ENCODE measurements at places on chromosomes 6 and 20.

- no peak for DNase-seq
Observed at GRCh38 chr6:89313006-89313405, 2.1 kb downstream of the GABRR2 start.

GRCh38 chr6:56280126-56280525, 32.7 kb upstream of the COL21A1 start:
- no peak for DNase-seq

DNA sequence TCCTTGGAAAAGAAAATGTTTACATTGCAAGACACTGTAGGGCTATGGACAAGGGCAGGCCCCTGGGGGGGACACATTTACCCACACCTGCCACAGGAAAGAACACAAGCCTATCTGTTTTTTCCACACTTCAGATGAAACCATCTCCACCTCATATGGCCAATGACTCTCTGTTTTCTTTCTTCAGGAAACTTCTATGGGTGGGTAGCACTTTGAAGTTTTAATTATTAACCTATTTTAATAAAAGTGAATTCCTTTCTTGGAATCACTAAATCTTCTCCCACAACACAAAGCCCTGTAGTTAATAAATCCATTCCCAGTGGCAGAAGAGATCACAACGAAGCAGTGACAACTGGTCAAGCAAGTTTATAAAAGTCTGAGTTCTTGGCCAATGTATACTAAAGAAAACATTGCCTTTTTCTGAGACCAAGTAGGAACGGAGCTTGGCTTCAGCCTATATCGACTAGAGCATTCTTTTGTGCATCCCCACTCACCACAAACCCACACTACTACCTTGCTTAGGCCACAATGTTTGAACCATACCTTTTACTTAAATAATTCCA, 125.1 kb upstream of the CARMIL1 start:
- DNase-seq: no peak

DNA sequence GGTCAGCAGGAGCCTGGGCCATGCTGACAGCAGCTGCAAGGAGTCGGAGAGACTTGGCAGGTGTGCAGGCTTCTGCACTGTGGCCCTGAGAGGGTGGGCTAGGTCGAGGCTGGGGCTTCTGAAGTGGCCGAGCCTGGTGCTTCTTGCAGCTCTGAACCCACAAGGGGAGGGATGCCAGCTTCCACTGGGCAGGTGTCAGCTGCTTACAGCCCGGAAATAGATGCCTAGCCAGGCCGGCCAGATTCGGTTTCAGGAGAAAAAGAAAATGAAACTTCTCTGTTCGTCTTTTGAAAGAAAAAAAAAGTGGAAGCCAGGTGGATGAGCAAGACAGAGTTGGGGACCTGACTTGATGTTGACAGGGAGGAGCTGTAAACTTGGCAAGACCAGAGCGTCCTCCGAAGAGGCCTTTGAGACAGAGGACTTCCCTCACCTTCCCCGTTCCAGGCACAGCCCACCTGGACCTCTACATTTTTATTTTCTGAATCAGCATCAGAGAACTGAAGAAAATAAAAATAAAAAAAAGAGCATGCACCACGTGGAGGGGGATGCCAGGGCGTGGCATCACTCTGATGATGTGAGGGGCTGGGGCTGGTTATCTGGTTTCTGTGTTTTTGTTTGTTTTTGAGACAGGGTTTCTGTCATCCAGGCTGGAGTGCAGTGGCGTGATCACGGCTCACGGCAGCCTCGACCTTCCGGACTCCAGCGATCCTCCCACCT, at the start of gene ZBP1:
ZBP1 (minus strand) TSS at position 153 of the 717 bp plus-strand sequence; CDS start at position 22, 131 bp downstream.
- DNase-seq: peak; percentile 67

DNA sequence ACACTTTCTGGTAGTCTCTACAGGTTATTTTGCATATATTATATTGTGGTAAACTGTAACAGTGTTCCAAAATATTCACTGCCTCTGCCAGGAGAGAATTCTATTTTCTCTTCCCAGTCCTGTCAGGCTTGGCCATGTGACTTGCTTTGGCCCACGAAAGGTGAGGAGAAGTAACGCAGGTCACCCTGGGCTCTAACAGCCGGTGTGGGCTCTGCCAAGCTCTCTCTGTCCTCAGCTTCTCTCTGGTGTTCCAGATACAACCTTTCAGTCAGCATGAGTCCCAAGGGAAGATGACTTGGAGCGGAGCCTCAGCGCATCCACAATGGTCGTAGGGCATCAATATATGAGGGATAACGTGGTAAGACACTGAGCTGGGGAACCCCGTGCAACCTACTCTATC, 113.0 kb upstream of the RREB1 start:
- no peak for DNase-seq

DNA sequence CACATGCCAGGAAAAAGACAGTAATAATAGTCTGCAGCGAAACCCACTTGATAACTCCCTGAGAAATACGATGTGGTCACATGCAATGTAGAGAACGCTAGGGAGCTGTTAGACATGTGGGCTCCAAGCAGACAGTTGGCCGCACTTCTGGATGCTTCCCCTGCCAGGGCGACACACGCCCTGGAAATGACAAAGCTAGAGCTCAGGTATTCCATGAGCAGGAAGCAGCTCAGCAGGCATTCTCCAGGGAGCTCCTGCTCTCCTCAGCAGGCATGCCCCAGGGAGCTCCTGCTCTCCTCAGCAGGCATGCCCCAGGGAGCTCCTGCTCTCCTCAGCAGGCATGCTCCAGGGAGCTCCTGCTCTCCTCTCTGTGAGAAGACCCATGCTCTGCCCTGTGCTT, 52.4 kb upstream of the NXT1 start:
- DNase-seq: no peak

- DNase-seq: peak; percentile 68
Observed at GRCh38 chr6:45677381-45678284, 299.9 kb upstream of the SUPT3H start.

- no peak for DNase-seq
Observed at GRCh38 chr20:22438926-22439325, 145.4 kb downstream of the FOXA2 start.

- no peak for DNase-seq
Observed at GRCh38 chr6:16162003-16162402, 33.1 kb downstream of the MYLIP start.

GRCh38 chr20:25050501-25051350, 7.2 kb downstream of the ACSS1 start:
- DNase-seq: no peak

- no peak for DNase-seq
Observed at GRCh38 chr20:54431156-54431944, 44.0 kb upstream of the DOK5 start.

GRCh38 chr6:33668914-33669313, 42.6 kb downstream of the UQCC2 start:
- DNase-seq: peak; percentile 68

- no peak for DNase-seq
Observed at GRCh38 chr6:20866036-20866435, 331.8 kb downstream of the CDKAL1 start.

- no peak for DNase-seq
Observed at GRCh38 chr20:13183005-13183404, 38.1 kb upstream of the ISM1 start.

GRCh38 chr6:93779086-93779841, 359.9 kb upstream of the EPHA7 start:
- DNase-seq: no peak

- no peak for DNase-seq
Observed at GRCh38 chr6:108121612-108122011, 44.2 kb upstream of the NR2E1 start.

- peak; percentile 42 for DNase-seq
Observed at GRCh38 chr20:25470045-25470444, 62.6 kb downstream of the GINS1 start.

GRCh38 chr6:113842165-113842564, 15.0 kb upstream of the MARCKS start:
- no peak for DNase-seq

All from CD4-positive, alpha-beta memory T cell (primary cell).